GM12891 (cell line): ENCODE measurements at places on chromosomes 12 and 14.

GRCh38 chr12:90449611-90450010, 505.4 kb downstream of the CCER1 start:
- DNase-seq = no peak

DNA sequence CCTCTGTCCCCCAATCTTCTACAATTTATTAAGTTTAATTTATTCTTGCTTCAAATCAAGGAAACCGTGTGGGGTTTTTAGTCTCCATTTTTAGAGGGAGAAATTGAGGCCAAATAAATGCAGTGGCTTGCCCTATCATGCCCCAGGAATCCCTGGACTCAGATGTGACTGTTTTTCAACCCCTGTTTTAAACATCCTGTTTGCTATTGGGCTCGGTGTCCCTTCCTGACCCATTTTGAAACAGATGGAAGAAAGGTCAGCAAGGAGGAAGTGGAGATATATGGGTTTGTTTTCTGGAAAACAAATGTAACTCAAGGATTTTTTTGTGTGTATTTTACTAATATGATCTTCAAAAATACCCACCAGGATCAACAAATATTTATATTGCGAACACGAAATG, 84.7 kb downstream of the DACT1 start:
- no peak for DNase-seq

GRCh38 chr14:99875421-99875820, 82.2 kb downstream of the EML1 start:
- no peak for DNase-seq

- peak; percentile 14 for DNase-seq
These were observed 8.6 kb downstream of the WDR89 start for GRCh38 chr14:63632932-63633514.

GRCh38 chr12:50401500-50402081, 906 bp downstream of the LARP4 start:
- DNase-seq = no peak

GRCh38 chr14:68598621-68599447, 194.0 kb downstream of the ZFP36L1 start:
- no peak for DNase-seq

GRCh38 chr12:66392266-66392915, 90.1 kb downstream of the HELB start:
- DNase-seq = no peak

DNA sequence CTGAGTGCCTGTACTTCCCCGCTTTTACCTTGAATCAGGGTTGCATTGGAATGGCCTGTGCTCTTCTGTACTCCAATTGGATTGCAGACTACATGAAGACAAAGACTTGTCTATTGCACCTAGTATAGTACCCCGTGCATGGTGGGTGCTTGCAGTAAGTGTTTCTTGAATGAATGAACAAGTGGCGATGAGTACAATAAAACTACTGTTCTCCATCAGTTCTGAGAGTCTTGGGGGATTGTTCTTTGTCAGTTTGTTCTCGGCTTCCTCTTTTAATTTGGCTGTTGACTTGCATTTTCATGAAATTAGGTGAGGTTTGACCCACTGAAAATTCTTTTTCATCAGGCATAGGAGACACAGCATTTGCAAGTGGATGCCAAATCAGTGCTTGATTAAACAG, 34.1 kb downstream of the ERH start:
- no peak for DNase-seq

GRCh38 chr12:49331380-49332222, 5.4 kb downstream of the C1QL4 start:
- no peak for DNase-seq

- DNase-seq = no peak
These were observed 8.1 kb downstream of the CIT start for GRCh38 chr12:119868992-119869391.

GRCh38 chr12:107221913-107222312, 128.6 kb upstream of the CRY1 start:
- no peak for DNase-seq

DNA sequence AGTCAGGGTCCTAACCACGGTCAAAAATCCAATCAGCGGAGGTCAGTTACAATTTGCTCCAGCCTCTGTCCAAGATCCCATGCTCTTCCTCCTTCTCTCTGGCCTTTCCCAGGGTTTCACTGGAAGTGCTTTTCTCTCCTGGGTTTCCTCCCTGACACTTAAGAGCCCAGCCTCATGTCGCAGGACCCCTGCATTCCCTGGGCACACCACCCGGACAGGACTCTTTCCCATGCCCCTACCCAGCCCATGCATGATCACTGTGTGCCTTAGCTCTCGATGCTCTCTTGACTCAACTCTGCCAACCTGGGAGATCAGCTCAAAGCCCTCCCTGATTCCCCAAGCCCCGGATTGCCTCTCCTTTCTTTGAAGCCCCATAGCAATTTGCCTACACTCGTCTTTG, 15.5 kb upstream of the TAC3 start:
- no peak for DNase-seq

DNA sequence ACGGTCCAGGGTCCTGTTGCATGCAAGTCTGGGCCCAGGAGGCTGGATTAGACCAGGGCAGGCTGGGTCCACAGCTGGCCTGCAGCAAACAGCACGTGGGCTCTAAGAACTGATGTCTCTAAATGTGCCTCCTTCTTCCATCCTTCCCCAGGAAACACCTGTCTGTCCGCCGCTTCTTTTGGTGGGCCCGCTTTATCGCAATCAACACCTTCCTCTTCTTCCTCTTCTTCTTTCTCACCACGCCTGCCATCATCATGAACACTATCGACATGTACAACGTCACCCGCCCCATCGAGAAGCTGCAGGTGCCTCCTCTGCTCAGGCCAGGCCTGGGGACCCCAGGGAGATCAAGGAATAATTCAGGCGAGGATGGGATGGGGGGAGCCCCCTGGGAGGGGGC, 28.3 kb downstream of the NGB start:
- DNase-seq = no peak

DNA sequence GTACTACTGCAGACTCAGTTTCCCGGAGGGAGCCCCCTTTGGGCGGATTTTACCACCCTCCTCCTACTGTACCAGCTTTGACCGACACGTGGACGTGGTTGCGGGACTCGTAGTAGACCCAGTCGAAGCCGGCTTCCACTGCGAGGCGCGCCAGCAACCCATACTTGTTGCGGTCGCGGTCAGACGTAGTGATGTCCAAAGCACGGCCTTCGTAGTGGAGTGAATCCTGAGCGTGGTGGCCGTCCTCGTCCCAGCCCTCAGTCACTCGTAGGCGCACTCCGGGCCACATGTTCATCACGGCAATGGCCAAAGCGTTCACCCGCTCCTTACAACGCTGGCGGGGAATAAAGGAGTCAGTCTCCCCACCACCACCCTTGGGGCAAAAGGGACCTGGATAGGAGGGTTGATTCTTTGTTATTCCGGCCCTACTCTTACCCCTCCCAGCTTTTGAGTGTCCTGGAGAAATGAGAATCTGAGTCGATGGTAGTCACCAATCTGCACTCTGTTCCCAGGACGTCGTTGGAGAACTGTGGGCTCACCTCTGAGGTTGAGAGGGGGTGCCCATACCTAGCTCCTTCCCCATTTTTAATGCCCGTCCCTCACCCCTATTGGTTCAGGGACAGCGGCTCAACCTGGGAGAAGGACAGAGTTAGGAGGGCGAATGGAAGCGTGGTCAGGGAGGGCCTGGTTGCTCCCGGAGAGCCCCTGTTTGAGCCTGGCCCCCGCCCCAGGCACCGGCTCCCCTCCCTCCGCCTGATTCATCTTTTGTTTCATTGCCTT, 3.4 kb downstream of the DHH start:
- DNase-seq = no peak

- DNase-seq = no peak
These were observed 259.7 kb downstream of the NELL2 start for GRCh38 chr12:44616402-44616801.
